RWPE2 (cell line): ENCODE measurements at places on chromosomes 2 and 18.

GRCh38 chr18:51520676-51521180 lies 323.2 kb upstream of the MEX3C start:
- no peak for DNase-seq

GRCh38 chr2:68918497-68918896 lies 34.2 kb downstream of the GKN2 start:
- no peak for DNase-seq

GRCh38 chr2:86445436-86445835 lies 4.3 kb downstream of the KDM3A start:
- DNase-seq, result no peak

DNA sequence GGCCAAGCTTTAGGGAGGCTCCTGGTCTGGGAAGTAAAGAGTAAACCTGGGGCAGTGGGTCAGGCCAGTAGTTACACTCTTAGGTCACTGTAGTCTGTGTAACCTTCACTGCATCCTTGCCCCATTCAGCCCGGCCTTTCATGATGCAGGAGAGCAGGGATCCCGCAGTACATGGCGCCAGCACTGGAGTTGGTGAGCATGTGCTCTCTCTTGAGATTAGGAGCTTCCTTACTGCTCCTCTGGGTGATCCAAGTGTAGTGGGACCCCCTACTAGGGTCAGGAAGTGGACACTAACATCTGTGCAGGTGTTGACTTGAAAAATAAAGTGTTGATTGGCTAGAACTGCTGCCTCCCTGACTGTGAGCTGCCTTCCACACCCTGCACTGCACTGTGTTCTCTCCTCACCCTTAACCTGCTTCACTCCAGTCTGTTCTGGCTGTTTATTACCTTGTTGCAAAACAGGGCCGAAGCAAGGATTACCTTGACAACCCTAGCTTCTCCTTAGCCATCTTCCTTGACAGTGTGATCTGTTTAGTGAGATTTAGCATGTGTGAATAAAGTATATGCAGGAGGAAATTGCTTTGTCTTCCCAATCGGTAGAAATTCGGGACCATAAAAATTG lies 5.2 kb downstream of the RETREG2 start:
- DNase-seq, result no peak

- no peak for DNase-seq
These were observed 116.7 kb downstream of the CTIF start for GRCh38 chr18:48655508-48655907.

DNA sequence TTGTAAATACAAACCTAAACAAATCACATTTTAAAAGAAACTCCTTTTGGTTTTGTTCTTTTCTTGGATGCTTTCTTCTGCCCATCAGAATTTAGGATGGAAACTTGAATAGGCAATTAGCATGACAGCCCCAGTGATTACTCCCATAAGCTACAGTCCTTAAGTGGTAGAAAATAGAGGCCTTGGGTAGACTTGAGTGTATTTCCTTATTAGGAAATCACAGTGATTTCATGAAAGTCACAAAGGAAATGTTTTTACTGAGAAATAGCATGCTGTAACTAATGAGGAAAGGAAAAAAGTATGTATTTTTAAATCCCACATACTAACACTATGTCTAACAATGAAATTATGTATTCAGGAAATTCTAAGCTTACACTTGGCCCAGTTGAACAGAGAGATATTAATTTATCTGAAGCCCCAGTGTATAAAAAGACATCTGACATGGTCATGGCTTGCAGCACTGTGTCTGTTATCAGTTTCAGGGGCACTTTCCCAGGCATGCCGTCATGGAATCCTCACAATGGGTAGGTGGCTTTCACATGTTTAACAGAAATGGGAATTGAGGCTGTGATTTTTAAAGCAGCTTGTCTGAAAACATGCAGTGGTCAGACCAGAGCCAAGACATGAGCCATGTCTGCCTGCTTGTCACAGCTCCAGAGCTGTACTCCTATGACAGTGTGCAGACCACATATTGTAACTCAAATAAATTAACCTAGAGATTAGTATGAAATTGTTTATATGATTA lies 79.7 kb upstream of the TRIB2 start:
- DNase-seq, result no peak

- no peak for DNase-seq
These were observed 44.5 kb upstream of the SERTAD2 start for GRCh38 chr2:64698177-64698643.

DNA sequence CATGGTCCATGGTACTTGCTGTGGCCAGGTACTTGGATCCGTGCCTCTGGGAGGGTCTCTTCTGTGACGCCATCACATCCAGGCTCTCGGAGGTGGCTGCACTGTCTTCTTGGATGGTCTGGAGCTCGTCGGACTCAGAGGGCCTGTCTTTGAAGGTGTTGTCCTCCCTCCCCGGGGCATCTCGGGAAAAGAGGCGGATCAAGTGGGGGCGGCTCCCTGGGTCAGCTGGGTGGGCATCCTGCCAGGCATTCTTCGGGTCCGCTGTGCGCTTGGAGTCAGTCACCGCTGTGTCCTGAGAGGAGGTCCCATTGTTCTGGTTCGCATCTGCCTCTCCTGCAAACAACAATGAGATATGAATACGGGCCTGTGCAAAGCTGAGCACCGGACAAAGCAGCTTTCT lies 115.6 kb downstream of the MBP start:
- no peak for DNase-seq

GRCh38 chr2:167401309-167401708 lies 513.0 kb downstream of the XIRP2 start:
- DNase-seq, result no peak

DNA sequence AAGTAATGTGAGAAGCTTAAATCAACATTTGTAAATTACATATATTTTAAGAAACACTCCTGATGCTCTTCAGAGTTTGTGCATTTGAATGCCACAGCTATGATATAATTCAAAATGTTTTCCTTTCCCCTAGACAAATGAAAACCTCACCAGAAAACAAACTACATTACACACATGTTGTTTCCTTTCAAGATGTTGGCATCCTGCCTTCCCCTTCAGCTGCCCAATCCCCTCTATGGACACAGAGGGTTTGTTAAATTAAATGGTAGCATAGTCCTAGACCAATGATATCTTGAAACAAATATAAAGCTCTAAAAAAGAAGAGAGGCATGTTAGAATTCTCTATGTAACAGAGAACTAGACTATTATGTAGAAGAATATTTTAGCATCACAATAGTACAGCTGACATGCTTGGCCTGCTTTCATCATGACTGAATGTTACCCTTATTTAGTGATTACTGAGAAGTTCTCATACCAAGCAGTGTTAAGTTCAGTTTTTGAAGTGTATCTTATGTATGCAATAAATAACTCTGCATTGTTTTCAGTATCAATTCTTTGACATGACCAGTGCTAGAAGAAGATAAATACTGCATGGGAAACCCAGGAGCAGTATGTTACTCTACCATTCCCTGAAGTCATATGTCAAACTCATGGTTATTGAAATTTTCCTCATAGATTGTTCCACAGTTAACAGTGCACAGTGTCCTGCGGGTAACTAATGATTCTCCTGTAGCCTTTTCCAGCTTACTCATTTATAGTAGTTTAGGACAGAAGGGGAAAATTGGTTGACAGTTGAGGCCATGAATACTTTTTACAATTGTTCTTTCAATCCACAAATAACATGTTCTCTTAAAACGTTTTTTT lies 316.3 kb upstream of the KCNJ3 start:
- DNase-seq, result no peak

DNA sequence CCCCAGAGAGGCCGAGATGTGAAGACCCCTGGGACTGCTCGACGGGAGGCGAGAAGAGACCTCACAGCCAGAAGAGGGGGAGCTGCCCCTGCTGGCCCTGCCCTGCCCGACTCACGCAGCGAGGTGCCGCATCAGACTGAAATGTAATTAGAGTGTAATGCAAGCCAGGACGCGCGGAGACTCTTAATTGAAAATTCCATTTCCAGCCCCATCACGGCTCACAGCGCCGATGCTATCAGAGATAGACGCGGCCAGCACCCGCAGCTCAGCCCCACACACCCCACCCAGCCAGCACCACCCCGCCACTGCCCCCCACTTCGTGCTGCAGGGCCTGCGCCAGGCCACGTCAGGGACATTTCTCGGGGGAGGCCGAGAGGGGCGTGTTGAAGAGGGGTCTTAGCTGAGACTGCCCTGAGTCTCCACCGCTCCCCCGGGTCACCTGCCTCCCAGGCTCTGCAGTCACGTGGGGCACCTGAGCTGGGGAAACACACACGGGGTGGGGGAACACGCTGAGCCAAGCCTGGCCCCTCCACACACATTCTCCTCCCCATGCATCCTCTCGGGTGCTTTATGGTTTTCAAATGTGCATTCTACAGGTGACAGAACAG lies 78.1 kb downstream of the TEX51 start:
- no peak for DNase-seq

DNA sequence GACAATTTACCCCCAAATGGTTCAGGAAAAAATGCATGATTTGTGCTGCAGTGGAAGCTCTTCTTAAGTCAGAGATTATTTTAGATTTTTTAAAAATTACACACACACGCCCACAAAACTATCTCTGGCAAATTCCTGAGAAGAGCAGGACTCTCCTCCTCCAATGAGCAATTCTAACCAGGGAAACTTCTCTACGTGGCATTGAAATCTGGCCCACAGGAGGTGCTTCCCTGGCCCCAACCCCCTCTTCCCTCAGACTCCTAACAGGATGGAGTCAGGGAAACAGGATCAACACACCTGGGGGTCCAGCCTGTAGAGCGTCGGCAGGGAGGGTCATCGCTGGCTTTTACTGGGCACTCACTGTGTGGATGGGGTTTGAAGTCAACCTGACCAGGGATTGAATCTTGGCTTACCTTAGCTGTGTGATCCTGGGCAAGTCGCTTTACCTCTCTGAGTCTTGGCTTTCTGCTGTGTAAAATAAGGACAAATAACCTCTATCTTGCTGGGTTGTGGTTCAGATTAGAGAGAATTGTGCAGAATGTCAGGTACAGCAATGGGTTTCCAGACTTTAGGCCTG lies 65.4 kb upstream of the ASAP2 start:
- DNase-seq, result no peak

- DNase-seq, result no peak
These were observed 19.7 kb upstream of the SANBR start for GRCh38 chr2:61045999-61046398.

GRCh38 chr18:67545681-67546080 lies 29.2 kb upstream of the DSEL start:
- no peak for DNase-seq

DNA sequence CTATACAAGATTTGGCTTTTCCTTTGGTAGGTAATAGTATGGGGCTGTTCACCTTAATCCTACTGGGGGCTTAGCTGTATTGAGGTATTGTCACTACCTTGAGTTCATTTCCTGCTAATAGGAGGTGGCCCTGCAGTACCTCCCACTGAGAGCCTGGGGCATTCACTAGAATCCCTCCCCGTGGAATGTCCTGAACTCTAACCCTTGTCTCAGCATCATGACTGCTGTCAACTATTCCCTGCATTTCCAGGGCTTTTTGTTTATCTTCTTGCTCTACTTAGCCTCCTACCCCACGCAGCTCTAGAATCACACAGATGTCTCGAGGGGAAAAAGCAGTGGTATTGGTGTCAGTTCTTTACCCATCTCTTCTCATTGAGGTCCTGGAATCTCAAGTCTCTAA lies 542.3 kb downstream of the METTL4 start:
- DNase-seq, result no peak

- DNase-seq, result no peak
These were observed 522.3 kb upstream of the MYT1L start for GRCh38 chr2:2853346-2853745.
